ENCODE measurements at places on chromosomes 4 and X.
A peak's percentile ranks its signal among the peaks of the same experiment; 100 is the strongest.

- no peak for DNase-seq
Observed at GRCh38 chrX:97332963-97333362, 449.3 kb downstream of the RPA4 start.

DNA sequence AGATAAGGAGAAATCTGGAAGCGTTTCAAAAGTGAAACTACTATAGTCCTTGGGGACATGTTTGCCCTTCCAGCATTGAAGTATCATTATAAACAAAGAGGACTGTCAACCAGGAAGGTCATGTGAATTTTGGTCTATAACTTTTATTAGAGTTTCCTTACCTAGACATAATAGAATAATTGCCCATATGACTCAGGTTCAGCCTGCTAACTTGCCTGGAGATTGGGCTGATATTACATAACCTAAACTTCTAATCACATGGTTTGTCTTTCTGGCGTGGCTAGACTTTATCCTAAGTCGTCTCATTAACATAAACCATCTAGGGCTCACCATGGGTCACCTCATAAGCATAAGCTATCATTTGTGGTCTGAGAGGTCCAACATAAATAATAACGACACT, 775.9 kb downstream of the CENPC start:
- DNase-seq: no peak

DNA sequence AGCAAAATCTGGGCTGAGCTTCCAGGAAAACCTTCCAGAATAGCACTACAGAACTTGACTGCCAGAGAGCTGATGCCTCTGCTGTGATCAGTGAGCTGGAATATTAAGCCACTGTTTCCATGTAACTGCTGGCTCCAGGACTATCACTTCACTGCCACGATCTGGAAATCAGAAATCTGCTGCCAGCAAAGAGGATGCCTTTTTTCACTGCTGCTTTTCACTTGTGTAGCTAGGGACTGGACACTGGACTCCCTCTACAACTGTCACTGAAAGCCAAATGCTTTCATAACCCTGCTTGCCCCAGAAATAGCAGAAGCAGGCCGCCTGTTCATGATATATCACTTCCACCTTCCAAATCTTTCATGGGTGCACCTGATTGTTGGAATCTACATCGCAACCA, 9.4 kb upstream of the AP1S2 start:
- no peak for DNase-seq

DNA sequence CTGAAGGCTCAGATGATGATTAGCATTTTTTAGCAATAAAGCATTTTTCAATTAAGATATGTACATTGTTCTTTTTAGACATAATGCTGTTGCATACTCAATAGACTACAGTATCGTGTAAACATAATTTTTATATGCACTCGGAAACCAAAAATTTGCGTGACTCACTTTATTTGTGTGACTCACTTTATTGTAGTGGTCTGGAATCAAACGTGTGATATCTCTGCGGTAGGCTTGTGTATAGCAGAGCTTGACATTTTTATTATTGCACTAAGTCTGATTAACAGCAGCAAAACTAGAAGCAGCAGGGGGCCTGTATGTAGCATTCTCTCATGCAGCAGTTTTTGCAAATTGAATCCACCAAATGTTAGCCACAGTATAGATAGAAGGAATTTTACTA, 119.1 kb upstream of the PRDX4 start:
- no peak for DNase-seq

- DNase-seq: no peak
Observed at GRCh38 chrX:100731441-100732281, at the start of gene SYTL4. Gene SYTL4, minus strand, starts transcription at chrX:100732121. Its CDS starts 30,084 bp downstream, at chrX:100702037.

- no peak for DNase-seq
Observed at GRCh38 chr4:108849611-108850168, 86.8 kb upstream of the ETNPPL start.

DNA sequence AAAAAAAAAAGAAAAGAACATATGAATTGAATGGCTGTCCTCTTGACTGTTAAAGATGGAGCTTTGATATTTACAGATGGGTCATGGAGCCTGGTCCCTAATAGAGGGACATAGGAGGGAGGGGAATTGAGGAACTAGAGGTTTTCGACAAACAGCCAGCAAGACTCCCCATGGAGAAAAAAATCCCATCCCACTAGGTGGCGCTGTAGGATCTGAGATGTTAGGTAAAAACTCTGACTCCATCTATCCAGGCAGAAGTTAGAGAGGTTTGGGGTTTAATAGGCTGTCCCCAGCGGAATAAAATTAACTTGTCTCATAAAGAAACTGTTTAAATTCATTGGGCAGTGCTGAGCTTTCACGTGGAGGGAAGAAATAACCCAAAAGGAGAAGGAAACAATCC, 45.9 kb downstream of the HMGB2 start:
- DNase-seq: peak; percentile 46

- DNase-seq: no peak
Observed at GRCh38 chrX:2387614-2388239, 113.0 kb downstream of the DHRSX start.

DNA sequence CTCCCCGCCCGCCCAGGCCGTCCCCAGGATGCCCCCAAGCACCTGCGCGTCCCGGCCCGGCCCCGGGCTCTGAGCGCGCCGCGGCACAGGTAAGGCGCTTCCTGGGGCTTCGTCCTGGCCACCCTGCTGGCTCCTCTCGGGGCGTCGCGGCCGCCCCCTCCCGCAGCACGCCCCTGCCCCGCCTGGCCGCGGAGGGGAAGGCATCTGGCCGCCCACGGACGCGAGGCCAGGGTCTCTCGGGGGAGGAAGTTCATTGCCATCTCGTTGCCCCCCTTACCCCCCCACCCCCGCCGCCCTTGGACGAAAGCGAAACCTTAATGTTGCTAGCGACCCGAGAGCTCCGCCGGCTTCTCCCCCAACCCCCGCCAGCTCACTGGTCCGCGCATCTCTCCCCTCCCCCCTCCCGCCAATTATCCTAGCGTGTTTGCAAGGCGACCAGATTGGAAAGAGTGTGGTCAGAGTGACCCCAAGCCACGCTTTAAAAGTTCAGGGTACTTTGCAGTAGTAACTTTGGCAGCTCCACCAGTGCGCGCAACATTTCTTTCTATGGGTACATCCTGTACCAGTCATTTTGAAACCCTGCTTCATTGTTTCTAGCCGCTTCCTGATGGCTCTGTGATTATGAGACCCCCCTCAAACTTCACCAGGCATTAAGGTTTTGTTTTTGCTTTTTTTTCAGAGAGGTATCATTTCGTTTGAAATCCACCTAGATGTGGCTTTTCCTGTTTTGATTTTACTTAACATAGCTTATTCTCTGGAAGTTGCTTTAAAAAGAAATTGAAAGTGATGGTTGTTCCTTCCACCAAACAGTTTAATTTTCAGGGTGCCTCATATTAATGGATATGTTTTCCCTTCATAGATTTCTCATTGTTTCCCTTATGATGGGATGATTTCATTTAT, 626 bp downstream of the TBC1D1 start:
- peak; percentile 83 for DNase-seq

GRCh38 chrX:73963682-73964081, 340.3 kb upstream of the ZCCHC13 start:
- DNase-seq: no peak

DNA sequence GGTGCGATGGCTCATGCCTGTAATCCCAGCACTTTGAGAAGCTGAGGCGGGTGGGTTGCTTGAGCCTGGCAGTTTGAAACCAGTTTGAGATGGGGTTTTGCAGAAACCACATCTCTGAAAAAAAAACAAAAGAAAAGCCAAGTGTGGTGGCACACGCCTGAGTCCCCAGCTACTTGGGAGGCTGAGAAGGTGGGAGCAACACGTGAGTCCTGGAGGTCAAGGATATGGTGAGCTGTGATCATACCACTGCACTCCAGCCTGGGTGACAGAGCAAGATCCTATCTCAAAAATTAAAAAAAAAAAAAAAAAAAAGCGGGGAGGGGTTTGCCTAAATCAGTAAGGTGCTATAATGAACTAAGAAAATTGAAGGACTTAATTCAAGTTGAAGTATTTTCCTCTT, 58.2 kb upstream of the TBC1D14 start:
- DNase-seq: no peak

- DNase-seq: no peak
Observed at GRCh38 chr4:120225527-120225926, 158.9 kb upstream of the MAD2L1 start.

- no peak for DNase-seq
Observed at GRCh38 chr4:153374442-153374841, 30.0 kb downstream of the MND1 start.

DNA sequence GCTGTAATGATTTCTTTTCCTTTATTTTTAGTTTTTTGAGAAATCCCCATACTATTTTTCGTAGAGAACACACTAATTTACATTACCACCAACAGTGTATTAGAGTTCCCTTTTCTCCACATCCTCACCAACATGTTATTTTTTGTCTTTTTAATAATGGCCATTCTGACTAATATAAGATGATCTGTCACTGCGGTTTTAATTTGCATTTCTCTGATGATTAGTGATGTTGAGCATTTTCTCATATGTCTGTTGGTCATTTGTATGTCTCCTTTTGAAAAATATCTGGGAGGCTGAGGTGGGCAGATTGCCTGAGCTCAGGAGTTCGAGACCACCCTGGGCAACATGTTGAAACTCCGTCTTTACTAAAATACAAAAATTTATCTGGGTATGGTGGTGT, 30.2 kb downstream of the SPINK2 start:
- DNase-seq: no peak

DNA sequence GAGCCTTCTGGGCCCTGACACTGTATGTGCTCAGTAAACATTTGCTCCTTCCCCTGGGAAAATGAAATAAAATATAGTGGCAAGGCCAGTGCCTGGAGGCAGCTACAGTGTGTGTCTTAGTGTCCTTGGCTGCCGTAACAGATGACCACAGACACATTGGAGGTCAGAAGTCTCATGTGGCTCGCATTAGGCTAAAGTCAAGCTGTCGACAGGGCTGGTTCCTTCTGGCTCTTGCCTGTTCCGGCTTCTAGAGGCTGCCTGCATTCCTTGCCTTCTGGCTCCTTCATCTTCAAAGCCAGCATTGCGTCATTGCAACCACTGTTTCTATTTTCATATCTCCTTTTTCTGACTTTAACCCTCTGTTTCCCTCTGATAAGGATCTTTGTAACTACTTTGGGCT, 83.6 kb upstream of the STX18 start:
- no peak for DNase-seq

DNA sequence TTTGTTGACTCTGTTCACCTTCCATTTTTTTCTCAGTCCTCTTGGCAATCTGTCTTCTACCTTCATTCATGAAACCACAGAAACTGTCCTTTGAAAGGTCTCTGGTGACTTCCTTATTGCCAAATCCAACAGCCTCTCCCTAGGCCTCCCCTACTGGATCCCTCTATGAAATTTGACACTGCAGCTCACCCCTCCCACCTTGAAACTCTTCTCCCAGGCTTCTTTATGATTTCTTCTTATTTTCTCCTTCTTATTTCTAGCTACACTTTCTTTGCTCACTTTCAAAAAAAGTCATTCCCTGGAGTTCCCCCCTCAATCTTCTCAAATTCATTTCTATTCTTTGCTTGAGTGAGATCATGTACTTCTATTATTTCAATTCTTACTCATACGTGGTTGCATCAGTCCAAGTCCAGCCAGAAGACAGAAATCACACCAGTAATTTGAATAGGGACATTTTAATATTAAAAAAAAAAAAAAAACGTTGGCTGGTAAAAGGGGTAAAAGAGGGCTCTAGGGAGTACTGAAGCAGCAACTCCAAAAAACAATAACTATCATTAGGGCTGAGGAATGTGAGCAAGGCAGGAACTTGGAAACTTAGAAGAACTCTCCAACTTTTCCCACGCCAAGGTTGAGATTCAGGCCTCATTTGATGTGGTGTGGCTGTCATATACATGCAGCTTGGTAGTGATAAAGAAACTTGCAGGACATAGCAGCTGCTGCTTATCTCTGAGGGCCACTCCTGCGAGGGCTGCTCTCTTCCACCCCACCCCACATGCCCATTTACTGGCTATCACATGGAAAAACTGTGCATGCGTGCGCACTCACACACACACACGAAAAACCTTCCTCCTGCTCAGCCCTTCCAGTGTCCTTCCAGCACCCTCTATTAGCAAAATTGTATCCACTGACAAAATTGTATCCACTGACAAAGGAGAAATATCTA, 169.8 kb upstream of the GALNT7 start:
- no peak for DNase-seq

DNA sequence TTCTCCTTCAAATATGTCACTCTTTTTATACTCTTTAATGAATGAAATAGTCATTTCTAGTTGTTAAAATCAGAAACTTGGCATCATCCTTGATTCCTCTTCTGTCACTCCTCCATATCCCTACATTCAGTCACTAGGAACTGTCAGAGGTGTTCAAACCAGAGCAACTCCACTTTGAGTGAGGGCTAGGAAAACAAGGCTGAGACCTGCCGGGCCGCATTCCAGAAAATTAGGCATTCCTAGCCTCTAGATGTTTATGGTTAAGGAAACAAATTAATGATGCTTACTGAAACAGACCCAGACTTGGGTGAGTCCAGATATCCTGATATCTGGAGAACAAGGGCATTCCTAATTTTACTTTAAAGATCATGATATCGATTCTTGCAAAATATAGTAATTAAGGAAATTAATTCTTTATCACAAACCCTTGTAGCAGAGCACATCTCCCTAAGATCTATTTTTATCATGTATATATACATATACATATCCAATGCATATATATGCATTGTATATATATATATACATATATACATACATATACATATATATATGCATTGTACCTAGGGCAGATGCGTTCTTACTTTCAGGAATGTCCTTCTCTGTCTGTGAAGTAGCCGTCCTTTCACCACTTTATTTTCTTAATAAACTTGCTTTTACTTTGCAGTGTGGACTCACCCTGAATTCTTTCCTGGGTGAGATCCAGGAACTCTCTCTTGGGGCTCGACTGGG, 98.4 kb upstream of the GC start:
- no peak for DNase-seq

DNA sequence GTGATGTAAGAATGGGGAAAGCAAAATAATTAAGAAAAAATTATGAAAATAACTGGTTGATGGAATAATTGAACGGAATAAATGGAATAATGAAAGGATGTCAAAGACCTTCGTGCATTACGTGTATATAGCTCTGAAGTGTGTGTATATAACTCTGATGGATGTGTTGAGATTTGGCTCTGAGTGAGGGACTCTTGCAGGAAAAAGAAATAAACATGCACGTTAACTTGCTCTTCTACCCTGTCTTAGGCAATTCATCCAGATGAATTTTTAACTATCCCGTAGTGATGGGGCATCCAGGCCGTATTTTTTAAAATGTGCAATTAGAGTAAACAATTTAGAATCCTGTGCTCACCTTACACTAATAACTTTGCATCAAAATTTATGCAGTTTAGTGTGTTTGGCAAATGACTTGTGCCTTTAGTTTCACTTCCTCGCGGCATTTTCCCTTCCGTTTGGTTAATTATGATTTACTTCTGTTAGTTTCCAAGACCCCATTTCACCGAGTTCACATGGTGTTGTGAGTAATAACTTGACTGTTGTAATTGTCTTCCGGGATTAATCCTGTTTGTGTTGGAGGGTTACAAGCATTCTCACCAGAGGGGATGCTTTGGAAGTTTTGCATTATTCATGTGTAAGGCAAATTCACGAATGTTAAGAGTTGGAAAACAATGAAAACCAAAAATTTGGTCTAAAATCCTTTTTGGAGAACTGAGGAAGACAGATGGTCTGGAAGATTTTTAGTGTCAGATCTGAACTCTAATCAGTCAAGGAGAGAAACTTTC, 256.5 kb upstream of the FAT1 start:
- DNase-seq: no peak
